ENCODE measurements at places on chromosomes 6 and 20.

DNA sequence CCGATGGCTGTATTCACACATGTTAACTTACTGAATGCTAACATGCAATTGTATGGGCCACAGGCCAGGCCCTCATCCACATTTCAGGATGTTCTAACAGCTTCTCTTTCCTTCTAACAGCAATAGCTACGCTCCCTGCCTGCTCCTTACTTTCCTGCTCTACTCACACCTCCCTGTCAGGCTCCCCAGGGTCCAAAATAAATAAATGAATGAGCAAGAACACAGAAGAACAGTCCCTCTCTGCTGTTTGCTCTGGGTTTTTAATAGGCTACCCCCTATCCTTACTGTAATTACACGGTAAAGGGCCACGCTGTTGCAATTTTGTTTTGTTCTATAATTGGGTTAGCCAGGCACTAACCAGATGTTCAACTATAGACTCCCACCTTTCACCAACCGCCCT, 135.6 kb downstream of the GMDS start:
- no peak for DNase-seq

- DNase-seq = peak; percentile 34
Observed at GRCh38 chr20:63264519-63264918, 8.1 kb upstream of the ARFGAP1 start.

- no peak for DNase-seq
Observed at GRCh38 chr6:134467620-134468019, 149.7 kb upstream of the SGK1 start.

- no peak for DNase-seq
Observed at GRCh38 chr6:8633762-8634161, 198.4 kb upstream of the SLC35B3 start.

GRCh38 chr6:47292944-47293343, 16.8 kb downstream of the TNFRSF21 start:
- DNase-seq = peak; percentile 22

DNA sequence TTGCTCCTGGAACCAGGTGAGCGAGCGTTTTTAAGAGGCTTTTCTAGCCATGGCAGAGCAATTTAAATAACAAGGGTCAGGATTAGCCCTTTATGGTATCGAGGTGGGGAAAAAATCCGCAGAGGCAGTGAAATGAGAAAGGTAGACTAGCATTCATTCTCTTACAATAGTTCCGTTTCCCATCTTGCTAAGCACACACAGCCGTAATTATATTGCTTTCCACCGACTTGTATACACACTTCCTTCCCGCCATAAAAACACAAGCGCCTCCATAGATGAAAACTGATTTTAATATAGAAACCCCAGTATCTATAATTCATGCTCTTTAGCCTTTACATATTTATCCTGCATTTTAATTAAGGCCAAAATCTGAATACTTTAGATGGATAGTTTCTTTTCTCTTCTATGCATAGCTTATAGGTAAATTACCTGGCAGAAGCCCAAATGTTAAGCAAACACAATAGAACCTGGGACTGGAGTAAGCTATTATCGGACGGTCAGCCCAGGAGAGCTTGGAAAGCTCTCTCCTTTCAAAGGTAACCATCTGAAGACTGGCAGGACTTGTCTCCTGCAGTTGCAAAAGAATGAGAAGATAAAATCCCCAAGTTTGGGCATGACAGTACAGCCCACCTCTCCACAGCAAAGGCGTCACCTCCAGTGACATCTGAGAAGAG, 90.9 kb upstream of the MC3R start:
- no peak for DNase-seq

DNA sequence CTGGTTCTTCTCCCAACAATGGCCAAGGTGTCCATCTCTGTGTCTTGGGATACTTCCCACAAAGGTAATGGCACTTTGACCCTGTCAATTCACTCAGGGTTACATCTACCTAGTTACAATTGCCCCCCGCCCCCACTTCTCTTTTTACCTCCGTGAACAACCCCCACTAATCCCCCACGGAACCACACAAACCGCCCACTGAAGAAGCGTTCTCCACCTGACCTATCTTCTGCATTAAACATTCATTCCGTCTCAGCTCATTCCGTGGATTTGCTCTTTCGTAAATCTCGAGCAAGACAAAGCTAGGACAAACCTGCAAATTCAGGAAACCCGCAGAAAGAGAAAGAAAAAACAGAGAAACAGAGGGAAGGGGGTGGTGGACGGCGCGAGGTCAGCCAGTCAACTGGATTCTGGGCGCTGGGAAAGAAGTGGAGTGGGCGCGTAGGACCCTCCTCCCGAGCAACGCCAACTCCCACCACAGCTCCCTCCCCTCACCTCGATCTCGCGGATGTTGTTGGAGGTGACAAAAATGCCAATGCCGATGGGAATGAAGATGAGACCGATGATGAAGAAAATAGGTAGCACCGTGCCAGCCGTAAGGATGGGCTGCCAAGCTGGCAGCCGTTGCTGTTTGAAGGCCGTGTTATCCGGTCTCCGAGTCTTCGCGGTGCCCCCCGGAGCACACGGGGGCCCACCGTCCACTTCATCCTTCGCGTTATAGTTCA, 523 bp downstream of the TMEM30A start:
- no peak for DNase-seq

DNA sequence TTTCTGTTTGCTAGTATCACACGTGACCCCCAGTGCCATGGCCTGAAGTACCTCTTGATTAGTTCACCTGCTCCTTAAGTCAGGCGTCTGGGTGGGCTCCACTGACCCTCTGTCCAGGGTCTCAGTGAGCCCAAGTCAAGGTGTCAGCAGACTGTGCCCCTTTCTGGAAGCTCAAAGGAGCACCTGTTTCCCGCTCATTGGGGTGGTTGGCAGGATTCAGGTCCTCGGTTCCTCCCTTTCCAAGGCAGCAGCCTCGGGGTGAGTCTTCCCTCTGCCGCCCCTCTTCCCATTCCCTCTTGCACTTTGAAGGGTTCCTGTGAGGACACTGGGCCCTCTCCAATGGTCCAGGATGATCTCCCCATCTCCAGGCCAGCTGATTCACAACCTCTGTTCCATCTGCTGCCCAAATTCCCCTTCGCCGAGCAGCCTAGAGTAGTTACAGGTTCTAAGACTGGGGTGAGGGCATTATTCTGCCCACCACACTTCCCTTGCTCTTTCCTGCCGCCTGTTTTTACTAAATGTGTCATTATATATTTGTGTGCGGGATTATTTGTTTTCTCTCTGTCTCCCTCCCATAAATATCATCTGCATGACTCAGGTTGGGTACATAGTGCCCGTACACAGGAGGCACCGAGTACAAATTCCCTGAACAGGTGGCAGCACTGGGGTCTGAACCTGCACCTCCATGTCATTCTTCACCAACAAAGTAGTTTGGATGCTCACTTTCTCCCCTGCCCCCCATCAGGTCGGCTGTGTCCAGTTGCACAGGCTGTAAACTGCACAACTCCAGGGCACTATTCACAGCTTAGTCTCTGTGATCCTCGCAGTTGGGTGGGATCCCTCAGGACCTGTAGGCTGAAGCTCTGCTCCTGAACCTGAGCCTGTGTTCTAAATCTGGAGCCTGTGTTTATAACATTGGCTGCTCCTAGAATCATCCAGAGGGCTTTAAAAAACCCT, 58.5 kb downstream of the RBM38 start:
- DNase-seq = no peak

- DNase-seq = peak; percentile 64
Observed at GRCh38 chr6:13194852-13195251, 133.5 kb downstream of the TBC1D7 start.

DNA sequence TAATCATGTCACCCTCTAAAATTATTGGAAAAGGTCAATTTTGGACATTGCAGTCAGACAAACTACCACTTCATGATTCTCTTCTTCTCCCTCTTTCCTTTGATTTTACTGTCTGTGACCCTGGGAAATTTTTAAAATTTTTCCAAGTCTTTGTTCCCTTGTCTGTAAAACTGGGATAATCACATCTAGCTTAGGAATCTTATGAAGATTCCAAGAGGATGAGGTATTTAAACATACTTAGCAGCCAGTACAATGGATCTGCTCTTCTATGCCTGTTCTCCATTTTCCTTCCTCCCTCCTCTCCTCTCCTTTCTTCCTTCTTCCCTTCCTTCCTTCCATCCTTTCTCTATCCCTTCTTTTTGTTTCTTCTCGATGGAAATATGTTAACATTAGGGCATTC, 651.6 kb upstream of the MARCKS start:
- DNase-seq = no peak

DNA sequence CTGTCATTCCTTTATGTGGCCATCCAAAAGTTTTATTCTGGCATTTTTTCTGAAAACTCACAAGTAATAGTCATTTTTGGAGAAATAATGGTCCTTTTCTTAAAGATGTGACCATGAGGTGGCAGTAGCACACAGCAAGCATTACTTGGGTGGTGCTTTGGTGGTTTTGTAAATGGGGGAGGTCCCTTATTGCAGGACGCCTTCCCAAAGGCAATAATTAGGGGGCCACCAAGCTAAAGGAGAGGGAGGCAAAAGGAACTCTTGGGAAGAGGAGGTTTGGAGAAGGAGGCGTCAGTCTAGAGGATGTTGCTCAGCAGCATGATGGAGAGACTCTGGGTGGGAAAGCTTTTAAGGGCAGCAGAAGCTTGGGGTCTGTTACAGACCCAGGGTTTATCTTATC, 422.6 kb upstream of the MMS22L start:
- DNase-seq = peak; percentile 6

DNA sequence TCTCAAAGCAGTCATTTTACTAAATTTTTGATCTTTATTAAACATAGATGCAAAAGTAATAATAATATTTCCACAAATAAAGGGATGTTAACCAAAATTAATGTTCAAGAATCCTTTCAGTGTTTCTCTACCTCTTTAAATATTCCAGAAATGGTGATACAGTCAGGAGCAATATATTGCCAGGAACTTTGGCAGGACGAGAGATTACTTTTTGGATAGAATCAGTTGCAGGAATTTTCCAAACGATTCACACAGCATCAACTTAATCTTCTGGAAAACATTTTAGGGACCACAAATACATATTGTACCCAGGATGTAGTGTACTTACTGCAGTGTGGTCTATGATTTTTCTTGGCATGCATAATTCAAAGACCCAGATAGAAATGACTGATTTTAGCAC, 125.7 kb downstream of the LAMA2 start:
- DNase-seq = no peak

DNA sequence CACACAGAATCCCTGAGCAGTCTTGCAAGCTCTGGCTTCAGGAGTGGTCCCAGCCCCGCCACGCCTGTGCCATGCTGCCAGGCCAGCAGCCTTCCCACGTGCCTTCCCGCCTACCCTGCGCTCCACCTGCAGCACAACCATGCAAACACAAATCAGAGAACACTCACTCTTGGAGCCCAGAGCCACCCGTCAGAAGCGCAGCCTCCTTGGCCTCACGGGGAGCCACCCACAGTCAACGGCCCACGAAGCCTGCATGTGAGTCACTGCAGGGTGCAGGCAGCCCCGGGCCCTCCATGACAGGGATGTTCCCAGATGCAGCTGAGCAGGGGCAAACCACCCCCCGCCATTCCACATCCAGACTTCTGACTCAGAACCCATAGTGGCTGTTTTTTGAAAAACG, 217.0 kb downstream of the DLL1 start:
- DNase-seq = no peak

DNA sequence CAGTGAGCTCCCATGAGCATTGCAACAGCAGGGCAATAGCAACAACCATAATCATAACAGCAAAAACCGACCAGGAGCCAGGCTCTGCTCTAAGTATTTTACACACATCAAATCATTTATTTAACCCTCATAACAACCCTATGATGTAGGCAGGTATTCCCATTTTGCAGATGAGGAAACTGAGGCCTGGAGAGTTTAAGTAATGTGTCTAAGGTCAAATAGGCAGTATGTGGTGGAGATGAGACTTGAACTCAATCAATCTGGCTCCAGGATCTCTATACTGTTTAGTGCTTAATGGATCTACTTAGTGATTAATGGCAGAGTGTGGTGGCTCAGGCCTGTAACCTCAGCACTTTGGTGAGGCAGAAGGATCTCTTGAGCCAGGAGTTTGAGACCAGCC, 3.4 kb downstream of the TMEM151B start:
- no peak for DNase-seq

DNA sequence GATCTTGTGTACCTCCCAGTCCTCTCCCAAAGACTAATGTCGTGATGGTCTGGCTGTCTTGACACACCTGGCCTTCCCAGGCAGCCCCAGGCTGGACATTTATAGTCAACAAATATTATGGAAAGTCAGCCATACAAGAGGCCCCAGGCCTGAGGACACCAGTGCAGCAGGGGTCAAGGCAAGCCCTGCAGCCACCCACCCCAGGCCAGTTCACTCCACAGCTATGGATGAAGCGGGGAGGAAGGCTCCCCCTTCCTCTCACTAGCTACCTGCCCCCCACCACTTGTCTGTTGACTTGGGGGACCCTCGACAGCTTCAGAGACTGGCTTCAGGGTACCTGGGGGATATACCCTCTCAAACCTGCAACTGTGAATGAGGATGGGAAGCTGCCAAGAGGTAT, 132.1 kb downstream of the MRPL14 start:
- DNase-seq = no peak

DNA sequence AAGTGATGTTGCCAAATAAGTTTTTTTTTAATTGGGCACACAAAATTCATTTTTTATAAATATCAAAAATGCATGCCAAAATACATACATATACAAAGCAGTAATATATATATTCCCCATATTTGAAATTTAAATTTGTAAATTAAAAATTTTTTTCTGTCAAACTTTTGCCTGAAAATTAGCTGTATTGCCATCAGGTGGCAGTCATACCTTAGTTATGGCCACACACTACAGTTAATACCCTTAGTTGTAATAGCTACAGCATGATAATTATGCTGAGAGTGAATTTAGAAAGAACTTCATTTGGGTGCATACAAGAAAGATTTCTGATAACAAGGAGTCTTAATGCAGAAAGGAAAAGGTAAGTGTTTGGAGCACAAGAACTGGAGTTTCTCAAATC, 46.2 kb upstream of the SDHAF4 start:
- no peak for DNase-seq

- no peak for DNase-seq
Observed at GRCh38 chr6:145036848-145037567, 698.3 kb downstream of the EPM2A start.

GRCh38 chr6:27892649-27893058, 19.5 kb downstream of the OR2B2 start:
- DNase-seq = no peak

DNA sequence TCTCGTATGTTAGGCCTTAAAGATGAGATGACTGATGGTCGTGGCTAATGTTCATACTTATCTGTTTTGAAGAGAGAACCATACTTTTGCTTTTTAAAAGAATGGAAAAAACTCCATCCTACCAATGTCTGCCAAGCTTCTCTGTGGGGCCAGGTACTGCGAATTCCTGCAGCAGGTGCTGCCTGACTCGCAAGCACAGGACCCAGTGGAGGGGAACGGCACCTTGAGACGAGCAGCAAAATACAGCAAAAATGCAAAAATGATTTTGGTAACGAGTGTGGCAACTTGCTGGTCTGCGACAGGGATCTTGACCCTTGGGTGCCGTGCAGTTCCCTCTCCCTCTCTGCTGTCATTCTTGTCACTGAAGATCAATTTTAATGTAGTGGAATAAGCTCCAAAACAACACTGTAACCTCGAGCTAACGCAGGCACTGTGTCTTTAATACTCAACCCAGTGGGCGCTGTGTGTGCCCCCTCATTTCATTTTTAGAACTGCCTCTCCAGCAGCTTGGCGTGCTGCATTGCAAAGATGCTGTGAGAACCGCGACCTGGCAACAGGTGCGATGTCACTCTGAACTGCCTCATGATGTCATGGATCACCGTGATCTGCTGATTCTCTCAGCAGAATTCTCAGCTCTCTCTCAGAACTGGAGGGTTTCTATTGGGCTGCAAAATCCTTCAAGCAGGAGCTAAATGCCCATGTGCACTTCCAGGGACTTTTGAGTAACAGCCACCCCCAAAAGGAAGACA, 51.6 kb downstream of the RAMACL start:
- DNase-seq = no peak

GRCh38 chr20:13286607-13287006, 65.5 kb downstream of the ISM1 start:
- no peak for DNase-seq

Measured in fibroblast of skin of right quadriceps (primary cell).